ENCODE measurements at places on chromosomes 7 and 10.

GRCh38 chr7:12554351-12554750, 16.2 kb upstream of the SCIN start:
- no peak for DNase-seq

DNA sequence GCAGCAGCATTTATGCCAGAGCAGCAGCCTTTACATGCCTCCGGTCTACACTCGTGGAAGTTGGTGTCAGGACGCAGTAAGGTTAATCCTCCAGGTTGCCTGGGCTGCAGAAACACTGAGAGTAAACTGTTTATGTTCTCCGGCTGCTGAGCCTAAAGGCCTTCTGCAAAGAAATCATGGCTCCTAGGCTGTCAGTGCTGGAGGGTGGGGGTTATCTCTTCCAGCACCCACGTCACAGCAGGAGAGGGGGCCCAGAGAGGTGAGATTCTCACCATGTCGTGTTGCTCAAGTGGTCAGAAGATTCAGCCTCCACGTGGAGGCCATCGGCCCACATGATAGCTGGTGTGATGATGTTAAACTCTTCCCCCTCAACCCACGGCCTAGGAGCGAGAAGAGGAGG, 41.2 kb downstream of the COL13A1 start:
- DNase-seq: no peak

DNA sequence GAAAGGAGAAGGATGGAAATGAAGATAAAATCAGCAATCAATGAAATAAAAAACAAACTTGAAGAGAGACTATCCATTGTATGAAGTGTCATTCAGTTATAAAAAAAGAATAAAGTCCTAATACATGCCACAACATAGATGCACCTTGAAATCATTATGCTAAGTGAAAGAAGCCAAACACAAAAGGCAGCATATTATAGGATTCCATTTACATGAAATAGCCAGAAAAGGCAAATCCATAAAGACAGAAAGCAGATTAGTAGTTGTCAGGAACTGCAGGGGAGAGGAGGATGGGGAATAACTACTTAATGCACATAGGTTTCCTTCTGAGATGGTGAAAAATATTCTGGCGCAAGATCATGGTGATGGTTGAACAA, 6.6 kb upstream of the PON1 start:
- DNase-seq: no peak

- DNase-seq: no peak
Observed at GRCh38 chr7:83648464-83649241, at the start of gene SEMA3E. SEMA3E (minus strand) TSS chr7:83649139.

DNA sequence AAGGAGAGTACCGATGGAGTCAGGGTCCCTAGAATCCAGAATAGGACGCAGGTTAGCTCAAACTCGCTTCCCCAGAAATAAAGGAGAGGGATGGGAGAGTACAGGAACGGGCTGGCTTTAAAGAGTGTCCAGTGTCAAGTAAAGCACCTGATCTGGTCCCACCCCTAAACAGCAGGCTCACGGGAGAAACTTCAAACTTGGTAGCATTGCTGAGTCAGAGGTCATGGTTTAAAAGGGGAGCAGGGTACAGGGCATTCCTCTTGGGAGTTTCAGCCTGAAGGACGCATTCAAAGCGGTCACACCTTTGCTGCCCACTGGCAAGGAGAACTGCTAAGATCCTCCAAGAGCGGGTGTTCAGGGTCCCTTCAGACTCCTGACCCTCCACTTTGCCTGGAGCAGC, 140.7 kb downstream of the GLI3 start:
- DNase-seq: no peak

- no peak for DNase-seq
Observed at GRCh38 chr7:14270099-14270498, 280.6 kb upstream of the ETV1 start.

DNA sequence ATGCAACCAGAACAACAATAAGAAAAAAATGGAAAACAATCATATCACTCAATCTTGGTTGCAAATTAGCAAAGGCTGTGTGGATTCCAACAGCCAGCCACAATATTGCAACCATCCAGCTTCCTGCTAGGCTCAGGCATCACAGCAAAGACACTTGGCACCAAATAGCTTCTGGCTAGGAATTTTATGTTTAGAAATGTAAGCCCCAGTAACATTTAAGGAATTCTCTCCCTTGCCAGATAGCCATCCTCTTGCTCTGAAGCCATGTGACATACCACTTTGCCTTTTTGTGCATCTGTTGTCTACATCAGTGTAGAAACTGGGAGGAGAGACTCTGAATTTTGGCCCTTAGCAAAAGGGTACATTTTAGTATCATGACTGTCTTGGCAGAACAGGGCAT, 22.2 kb downstream of the MKX start:
- DNase-seq: no peak

GRCh38 chr10:74855027-74855426, 28.6 kb downstream of the KAT6B start:
- no peak for DNase-seq

DNA sequence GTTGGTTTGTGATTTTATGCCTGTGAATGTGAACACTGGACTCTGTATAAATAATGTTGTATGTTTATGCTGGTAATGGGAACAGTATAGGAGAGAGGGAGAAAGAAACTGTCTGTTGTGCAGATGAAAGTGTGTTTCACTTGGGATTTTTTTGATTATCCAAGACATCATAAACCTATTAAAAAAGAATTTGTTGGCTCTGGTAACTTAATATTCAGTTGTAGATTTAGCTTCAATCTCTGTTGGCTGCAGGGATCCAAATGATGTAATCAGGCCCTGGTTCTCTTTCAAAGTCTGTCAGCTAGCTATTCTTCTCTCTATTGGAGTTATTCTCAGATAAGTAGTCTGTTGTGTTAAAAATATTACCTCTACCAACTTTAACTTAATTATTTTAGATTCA, 168.8 kb upstream of the RHOBTB1 start:
- DNase-seq: no peak

DNA sequence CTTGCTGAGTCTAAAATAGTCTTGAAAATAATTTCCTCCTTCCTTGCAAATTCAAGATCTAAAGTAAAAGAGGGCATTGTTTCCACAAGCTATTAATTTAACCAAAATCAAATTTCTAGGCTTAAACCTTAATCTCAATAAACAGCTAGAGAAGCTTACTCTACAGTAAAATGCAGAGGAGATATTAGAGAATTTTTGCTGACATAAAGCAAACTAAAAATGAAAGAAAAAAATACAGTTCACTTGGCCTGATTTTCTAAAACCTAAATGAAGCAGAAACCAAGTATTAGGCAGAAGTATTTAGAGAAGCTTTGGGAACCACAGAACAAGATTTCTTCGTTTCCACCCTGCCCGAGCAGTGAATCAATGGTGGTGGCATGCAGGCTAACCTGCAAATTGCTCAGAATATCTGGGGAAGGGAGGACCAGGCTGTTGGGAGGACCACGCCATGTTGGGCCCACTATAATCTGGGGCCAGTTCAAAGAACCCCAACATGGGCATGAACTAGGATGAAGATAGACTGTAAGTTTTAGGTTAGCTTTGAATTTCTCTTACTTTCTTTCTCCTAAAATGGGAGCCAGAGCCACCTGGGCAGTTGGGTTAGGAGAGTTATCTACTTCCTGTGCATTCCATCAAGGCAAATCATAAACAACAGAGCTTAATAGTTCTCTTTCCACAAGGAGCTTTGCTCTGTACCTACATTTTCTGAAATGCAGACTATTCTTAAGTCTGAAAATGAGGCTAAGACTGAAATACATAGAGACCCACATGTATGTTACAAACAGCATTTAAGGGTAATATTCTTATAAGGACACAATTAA, 4.1 kb downstream of the LAMB1 start:
- no peak for DNase-seq

- no peak for DNase-seq
Observed at GRCh38 chr10:5283305-5284158, 81.2 kb upstream of the UCN3 start.

DNA sequence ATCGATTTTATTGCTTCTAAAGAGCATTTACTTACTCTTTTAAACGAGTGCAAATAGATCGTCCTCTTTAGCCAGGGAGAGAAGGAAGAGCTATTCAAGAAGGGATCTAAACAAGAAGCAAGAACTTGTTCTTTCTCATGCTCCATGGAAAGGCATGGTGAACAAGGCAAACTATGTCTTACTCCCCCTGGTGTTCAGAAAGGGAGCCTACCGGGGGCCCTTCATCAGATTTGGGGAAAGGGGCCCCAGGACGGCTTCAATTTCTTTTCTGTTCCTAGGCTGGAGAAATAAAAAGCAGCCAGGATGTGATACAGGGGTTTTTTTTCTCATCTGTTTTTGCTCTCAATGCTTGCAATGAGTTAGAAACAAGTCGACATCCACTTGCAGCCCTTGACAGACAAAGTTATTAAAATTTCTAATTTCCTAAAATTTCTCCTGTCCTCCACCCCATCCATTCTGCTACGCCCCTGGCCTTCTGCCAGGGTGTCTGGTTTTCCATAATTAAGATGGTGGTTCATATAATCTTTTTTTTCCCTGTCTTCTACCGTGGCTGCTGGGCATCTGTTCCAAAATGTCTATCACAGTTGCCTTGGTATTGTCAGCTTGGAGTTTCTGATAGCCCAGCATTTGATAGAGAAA, 214.4 kb downstream of the CREB5 start:
- no peak for DNase-seq

GRCh38 chr10:94125856-94126255, 132.1 kb downstream of the PLCE1 start:
- DNase-seq: no peak

GRCh38 chr7:111370002-111370401, 192.3 kb downstream of the IMMP2L start:
- no peak for DNase-seq

- no peak for DNase-seq
Observed at GRCh38 chr10:97718178-97718577, 4.6 kb downstream of the MARVELD1 start.

- no peak for DNase-seq
Observed at GRCh38 chr10:71795248-71795647, 21.9 kb upstream of the VSIR start.

DNA sequence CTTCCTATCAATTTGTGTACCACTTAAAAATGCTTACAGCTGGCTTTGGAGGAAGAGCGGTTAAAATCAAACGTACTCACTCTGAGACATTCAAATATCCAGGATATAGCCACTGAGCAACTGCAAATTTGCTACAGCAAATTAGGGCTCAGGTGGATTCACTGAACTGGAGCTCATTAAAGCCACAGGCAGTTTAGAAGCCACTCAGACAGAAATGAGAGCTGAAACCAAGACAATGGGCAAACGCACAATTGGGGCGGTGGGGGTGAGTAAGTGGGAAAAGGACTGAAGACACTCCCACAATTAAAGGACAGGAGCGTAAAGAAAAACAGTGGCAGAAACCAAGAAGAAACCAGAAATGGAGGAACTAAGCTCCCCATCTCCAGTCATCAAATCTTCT, 20.5 kb downstream of the MPP7 start:
- no peak for DNase-seq

- no peak for DNase-seq
Observed at GRCh38 chr7:44772867-44773266, 23.6 kb upstream of the PPIA start.

GRCh38 chr7:18206331-18206730, 178.7 kb upstream of the PRPS1L1 start:
- DNase-seq: no peak

DNA sequence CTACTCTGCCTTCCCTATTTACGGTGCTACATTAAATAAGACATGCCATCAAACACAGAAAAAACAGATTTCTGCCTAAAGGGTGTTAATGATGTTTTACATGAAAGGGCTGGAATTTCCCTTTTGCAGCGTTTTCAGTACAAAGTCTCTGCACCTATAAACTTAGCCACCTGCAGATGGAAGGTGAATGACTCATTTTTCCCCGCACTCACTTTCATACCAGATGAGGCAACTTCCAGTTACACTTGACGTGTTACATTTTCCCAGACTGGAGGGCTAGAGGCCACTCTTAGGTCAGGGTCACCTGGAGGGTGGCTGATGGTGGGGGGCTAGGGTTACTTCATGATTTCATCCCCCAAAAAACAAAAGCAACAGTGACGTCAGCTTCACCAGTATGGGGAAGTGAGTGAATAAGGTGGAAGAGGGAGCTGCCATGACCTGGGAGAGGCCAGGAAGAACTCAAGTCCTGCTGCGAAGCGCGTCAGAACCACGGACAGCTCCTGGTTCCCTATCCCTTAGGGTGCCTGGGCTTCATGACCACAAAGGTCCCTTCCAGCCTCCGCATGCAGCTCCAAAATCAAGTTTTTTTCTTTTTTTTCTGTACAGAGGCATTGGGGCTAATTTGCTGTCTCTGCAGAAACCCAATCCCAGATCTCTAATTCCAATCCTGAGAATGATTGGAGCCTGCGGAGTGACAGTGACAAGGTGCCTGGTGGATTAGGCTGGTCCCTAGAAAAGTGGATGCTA, 94.0 kb downstream of the ADARB2 start:
- no peak for DNase-seq

GRCh38 chr10:17548162-17548561, 69.0 kb downstream of the HACD1 start:
- DNase-seq: no peak

DNA sequence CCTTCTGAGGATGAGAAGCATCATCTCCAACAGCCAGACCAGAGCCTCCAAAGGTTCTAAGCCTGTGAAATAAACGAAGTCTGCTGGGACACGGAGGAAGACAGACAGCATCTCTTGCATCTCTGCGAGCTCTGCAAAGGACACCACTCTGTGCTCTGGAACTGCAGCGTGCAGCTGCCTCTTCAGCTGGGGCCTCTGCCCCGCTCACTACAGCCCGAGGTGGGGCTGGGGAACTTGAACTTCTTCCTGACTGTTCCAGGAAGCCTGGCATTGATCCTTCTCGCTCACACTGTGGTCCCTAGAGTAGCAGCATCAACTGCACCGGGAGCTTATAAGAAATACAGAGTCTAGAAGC, 163.3 kb downstream of the USP6NL start:
- DNase-seq: no peak

- DNase-seq: no peak
Observed at GRCh38 chr10:109889867-109890266, 33.4 kb downstream of the XPNPEP1 start.

DNA sequence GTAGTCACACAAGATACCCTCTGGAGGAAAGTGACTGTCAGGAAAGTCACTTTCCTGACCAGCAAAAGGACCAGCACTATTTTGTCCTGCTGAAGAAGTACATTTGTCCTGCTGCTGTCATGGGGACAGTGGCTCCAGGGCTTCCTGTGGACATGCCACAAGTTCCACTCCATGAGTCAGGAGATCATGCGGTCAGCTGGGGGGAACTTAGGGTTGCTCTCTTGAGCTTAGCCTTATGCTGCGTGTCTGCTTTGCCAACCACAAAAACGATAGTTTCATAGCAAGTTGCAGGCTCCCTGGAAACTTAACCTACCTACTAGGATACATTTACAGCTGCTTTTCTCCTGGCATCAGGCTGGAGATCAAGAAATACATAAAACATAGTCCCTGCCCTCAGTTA, 19.8 kb upstream of the ALOX5 start:
- DNase-seq: no peak

All from activated naive CD4-positive, alpha-beta T cell (primary cell).